Substantia nigra (tissue), 51 donors: ENCODE measurements at places on chromosomes 3 and 15.

DNA sequence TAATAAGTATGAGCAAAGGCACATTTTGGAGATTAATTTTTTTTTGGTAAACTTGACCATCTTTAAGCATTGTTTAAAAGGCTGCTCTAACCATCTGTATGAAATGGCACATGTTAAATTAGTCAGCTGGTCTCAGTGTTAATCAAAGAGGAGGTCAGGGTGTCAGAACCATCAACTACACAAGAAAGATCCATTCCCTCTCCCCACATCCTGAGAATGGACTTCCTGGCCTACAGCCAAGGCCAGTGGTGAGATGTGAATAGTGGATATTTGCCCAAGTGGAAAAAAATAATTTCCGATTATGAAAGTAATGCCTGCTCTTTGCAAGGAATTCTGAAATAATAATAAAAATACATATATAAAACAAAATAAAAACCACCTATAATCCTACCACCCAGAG lies 641.7 kb downstream of the NR2F2 start:
- DNase-seq: no peak

DNA sequence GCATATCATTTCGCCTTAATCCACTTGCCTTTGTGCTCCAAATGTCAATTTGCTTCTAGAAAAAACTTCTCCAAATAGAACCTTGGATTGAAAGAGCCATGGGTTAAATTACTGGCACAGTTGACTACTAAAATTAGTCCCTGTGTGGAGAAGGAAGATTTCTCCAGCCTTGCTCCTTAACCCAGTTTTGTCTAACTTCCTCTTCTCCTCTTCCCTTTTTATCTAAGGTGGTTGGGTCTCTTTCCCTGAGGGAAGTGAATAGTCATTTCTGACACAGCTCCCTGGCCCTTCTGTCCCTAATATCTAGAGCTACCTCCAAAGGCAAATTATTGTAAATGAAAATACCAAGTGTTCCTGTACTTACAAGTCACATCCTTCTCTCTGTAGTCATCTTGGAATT lies 527.9 kb upstream of the TBL1XR1 start:
- no peak for DNase-seq

GRCh38 chr15:57785959-57786358 lies 79.4 kb downstream of the POLR2M start:
- no peak for DNase-seq

GRCh38 chr3:184481984-184482671 lies 79.5 kb upstream of the EPHB3 start:
- DNase-seq: no peak

DNA sequence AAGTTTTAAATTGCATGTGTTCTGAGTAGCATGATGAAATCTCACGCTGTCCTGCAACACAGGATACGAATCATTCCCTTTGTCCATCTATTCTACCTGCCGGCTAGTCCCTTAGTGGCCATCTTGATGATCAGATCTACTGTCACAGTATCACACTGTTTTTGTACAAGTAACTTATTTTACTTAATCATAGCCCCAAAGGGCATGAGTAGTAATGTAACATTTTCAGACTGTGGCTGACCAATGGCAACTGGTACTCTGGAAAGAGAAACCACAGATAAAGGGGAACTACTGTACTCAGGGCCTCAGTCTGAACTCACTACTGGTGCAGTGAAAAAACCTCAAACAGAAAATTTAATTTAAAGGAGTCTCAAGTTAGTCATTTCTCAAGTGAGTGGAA lies 127.3 kb upstream of the MRPL3 start:
- no peak for DNase-seq

GRCh38 chr3:151445273-151446001 lies 15.4 kb downstream of the IGSF10 start:
- no peak for DNase-seq

DNA sequence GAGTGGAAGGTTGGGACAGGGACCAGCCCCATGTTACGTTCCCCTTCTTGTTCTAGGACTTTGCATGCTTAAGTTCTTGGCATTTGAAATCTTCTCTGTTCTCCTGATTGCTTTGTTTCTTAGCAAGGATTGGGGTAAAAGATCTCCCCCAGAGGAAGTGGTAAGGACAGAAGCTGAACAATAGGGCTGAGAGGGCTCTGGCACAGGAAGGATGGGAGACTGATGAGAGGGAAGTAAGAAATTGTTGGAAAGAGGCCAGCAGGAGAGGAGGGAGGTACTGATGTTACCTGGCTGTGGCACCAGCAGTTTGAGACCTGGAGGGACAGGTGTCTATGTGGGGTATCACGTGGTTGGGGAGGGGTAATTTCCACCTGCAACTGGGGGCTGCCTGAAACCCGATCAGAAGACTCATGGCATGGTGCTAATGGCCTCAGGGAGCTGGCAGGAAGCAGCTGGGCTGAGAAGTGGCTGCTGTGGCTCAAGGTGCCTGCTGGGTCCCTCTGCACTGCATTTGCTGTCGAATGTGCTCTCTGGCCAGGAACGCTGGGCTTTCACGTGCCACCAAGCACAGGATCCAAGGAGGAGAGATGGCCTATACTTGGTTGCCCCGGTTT lies 108.4 kb downstream of the LSM3 start:
- DNase-seq: no peak

DNA sequence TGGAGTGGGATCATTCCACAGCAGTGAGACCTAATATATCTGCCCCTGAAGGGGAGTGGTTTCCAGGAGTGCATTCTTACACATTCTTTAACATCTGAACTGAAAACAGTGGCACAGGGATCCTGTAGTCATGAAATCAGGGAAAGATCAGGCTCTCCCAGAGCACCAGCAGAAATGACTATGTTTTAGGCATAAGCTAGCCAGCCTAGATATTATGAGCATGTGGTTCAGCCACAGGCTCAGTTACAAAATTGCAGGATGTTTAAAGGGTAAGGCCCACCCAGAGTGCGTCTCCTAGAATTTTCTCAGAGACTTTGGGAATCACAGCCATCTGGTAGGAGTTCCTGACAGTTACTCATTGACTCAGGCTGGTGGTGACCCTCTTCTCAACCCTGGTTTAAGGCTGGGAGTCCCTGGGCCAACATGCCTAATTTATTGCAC lies 20.9 kb downstream of the FSTL1 start:
- DNase-seq: no peak

- no peak for DNase-seq
These were observed 161.7 kb downstream of the PTPRG start for GRCh38 chr3:61723038-61723437.

- DNase-seq: no peak
These were observed 91.9 kb downstream of the NAALADL2 start for GRCh38 chr3:174951034-174951433.

- DNase-seq: no peak
These were observed 11.4 kb downstream of the CLK3 start for GRCh38 chr15:74626752-74627692.

GRCh38 chr15:25178835-25179672 lies 224.3 kb downstream of the SNRPN start:
- DNase-seq: no peak

- no peak for DNase-seq
These were observed 102.7 kb upstream of the CHD2 start for GRCh38 chr15:92797168-92798052.

GRCh38 chr3:5165698-5166097 lies 21.8 kb upstream of the EDEM1 start:
- no peak for DNase-seq

- DNase-seq: no peak
These were observed 27.1 kb downstream of the CLRN1 start for GRCh38 chr3:150945226-150946032.

DNA sequence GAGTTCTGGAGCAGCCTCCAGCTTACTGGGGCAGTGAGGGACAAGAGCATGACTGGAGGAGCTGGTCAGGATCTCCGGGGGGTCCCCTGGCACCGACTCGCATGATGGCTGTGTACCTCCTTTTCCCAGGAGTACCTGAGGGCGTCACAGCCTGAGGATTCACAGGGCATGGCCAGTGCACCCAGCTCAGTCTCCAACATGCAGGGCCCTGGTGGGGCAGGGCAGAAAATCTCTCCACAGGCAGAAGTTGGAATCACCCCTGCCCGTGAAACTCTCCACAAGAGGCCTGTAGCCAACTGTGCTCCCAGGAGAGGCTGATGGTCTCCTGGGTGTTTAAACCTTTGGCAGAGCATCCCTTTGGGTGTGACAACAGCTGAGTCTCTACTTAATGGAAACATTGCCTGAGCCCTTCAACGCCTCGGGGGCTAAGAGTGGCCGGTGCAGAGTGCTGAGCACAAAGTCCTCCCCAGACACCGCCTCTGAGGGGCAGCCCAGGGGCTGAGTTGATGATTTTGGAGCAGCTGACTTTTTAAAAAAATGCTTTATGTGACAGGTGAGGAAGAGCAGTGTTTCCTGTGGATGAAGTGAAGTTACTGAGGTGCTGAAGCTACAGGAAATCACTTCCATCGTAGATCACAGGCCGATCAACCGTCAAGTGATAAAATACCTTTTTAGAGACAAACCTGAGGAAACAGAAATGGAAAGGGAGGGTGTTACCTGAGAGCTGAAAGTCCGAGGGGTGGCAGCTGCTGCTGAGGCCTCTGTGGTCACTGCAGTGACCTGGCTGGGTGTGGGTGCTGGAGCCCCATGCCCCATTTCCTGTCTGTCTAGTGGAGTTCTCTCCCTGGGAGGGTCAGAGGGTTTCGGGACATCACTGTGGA lies 21.9 kb upstream of the CXCR6 start:
- DNase-seq: no peak

DNA sequence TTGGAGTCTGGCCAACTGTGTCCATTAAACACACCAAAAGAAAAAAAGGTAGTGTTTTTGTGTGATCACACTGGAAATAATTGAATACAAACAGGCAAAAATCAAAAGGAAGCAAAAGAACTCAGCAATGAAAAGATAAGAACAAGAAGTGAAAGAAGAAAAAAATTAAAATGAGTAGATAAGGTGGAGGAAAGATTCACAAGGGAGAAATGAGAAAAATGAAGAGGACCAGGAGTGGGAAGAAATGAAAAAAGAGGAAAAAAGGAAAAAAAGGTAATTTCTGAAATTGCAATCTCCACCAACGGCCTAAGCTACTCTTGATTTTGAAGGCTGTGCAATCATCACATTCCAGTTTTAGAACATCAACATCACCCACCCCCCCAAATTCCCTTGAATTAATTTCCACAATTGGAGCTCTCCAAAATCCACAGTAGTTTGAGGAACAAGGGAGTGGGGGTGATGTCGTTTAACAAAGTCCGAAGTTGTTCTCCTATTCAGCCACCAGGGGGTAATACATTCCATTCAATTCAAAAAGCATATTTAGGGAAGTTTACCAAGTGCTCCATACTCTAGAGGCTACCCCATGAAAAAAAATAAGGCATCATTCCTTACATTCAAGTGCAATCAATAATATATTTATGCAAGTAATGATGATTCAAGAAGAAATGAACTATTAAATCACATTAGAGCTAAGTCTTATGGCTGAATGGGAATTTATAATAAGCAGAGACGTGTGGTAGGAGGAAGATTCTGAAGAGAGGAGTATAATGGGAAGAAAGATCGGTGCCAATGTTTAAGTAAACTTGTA lies 37.4 kb downstream of the ZNF860 start:
- DNase-seq: no peak

GRCh38 chr3:195802795-195803194 lies 8.9 kb downstream of the MUC4 start:
- no peak for DNase-seq

- DNase-seq: no peak
These were observed 330.8 kb upstream of the AGTR1 start for GRCh38 chr3:148366743-148367410.

- DNase-seq: no peak
These were observed 109.9 kb upstream of the GAP43 start for GRCh38 chr3:115513416-115513800.

- DNase-seq: no peak
These were observed 287.7 kb upstream of the NR2F2 start for GRCh38 chr15:96042734-96043224.

DNA sequence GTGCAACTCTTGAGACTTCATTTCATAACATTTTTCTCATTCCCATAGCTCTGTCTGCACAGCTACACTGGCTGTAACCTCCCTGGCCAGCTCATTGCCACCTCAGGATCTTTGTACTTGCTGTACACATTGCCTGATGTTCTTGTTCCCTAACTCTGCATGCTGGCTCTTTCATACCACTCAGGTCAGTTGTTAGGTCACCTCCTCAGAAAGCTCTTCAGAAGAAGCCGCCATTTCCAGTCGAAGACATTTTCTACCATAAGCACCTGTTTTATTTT lies 176.2 kb downstream of the AKAP13 start:
- DNase-seq: no peak

GRCh38 chr3:81302045-81302444 lies 459.4 kb downstream of the GBE1 start:
- DNase-seq: no peak

DNA sequence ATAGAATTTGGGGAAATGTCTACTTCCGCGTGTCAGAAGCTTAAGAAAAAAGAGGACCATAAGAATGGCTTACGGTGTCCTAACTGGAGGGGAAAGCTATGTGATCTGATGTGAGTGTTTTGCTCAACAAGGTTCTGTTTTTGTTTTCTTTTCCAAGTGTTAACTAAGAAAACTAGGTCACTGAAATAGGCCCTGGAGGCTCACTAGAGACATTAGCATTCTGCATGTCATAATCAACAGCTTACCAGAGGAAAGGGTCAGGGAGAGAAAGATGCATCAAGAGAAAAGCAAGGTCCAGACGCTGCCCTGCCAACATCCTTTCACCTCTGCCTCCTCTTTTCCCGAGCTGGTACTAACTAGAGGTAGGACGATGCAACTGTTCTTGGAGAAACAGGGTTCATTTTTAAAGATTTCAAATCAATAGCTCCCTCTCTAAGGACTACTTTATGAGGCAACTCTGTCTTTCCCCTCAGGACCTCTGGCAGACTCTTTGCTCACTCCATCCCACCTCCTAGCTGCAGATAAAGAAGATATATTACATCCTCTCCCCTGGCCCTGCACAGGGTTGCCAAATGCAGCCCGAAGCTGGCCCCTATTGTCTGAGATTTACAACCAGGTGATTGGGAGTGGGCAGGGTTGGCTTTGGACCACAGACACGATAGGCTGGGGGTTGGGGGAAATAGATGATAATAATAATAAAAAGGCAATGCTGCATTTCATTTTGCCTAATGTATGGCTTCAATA lies 209.9 kb upstream of the SLC2A2 start:
- DNase-seq: no peak

DNA sequence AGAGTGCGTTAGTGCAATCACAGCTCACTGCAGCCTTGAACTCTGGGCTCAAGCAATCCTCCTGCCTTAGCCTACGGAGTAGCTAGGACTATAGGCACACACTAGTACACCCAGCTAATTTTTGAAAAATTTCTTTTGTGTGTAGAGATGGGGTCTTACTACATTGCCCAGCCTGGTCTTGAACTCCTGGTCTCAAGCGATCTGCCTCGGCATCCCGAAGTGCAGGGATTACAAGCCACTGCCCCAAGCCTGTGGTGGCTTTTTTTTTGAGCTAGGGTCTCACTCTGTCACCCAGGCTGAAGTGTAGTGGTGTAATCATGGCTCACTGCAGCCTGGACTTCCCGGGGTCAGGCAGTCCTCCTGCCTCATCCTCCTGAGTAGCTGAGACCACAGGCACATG lies 17.1 kb downstream of the PCCB start:
- no peak for DNase-seq

- no peak for DNase-seq
These were observed 23.8 kb upstream of the ZBED2 start for GRCh38 chr3:111618945-111619344.

GRCh38 chr3:105260385-105260784 lies 106.3 kb upstream of the ALCAM start:
- no peak for DNase-seq
